ENCODE measurements at places on chromosomes 3 and 15.

GRCh38 chr3:89165636-89166263 lies 58.3 kb downstream of the EPHA3 start:
- DNase-seq: no peak

- DNase-seq: no peak
Observed at GRCh38 chr3:157746391-157746790, 243.2 kb upstream of the VEPH1 start.

DNA sequence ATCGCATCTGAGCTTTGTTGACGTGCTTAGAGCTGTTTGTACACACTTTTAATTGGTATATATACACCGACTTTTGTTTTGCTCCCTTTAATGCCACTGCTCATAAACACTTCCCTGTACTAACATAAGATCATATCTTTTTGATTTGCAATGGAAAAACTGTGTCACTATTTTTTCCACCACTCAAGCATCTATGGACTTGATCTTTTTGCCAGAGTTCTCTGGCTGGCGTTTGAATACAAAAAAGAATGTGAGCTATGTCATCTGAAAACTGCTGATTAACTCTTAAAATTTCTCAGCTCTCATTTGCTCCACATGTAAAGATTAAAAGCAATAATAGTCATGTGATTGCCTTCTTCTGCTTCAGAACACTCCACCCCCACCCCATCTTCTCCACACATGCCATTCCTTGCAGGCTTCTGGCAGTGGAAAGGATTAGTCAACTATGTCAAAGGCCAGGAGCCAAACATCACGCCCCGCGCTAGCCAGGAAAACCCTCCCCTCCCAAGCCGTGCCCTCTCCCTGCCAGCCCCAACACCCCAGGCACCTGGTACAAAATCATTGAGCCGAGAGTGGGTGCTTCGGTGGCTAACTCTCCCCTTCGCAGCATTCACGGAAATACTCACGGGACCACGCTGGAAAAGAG lies 123.4 kb upstream of the MEF2A start:
- DNase-seq: no peak

- no peak for DNase-seq
Observed at GRCh38 chr3:22922317-22922716, 280.8 kb upstream of the UBE2E2 start.

DNA sequence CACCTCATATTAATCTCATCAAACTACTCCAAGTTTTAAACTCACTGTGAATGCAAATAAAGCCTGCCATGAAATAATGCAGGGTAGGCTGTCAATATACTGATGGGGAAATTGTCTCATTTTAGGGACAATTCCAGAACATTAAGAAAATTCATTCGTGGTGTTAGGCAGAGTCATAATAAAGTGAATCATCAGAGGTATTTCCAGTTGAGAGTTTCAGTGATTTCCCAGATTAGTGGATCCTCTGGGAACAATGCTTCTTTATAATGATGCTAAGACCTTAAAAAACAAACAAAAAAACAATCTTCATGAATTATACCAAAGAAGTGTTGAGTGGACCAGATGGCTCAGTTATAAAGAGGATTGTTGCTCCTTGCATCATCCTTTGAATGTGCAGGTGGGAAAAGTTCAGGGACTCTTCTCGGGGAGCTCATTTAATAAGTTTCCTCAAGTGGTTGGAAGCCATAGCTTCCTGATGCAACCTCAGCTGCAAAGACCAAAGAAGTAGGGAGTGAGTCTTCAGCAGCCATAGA lies 360.9 kb upstream of the TRIM42 start:
- no peak for DNase-seq

GRCh38 chr15:73139744-73140553 lies 87.7 kb downstream of the NEO1 start:
- no peak for DNase-seq

DNA sequence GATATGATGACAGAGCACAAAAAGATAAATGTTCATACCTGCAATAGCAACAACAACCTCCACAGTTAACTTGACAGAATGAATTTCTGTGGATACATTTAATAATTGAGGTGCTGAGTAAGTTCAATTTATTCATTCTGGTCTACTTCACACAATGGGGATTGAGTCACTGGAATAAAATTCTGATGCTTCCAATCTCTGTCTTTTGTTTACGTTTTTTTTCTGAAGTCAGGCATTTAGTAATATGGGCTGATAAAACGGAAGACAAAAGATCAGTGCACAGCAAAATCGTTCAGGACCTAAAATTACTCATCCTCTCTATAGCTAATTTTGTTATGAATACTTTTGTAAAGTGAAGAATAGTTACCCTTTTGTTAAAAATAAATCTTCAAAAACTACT lies 565.9 kb upstream of the CCDC54 start:
- no peak for DNase-seq

DNA sequence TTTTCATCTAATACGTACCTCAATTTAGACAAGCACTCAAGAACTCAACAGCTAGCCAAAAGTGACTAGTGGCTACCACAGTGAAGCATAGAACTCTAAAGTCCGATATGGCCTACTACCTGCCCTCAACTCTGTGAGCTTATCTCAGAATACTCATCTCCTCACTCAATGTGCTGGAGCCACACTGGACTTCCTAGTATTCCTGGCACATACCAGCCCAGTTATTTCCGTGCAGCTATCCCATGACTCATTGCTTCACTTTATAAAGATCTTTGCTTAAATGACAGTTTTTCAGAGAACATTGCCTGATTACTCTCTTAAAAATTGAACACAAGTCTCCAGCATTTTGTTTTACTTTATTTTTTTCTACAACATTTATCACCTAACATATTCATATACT lies 524.7 kb downstream of the PYDC2 start:
- DNase-seq: no peak

- DNase-seq: no peak
Observed at GRCh38 chr3:18134386-18135059, 290.6 kb downstream of the SATB1 start.

- DNase-seq: no peak
Observed at GRCh38 chr3:43399034-43399433, 112.7 kb downstream of the SNRK start.

- DNase-seq: no peak
Observed at GRCh38 chr3:46019707-46020106, 7.6 kb downstream of the XCR1 start.

- DNase-seq: no peak
Observed at GRCh38 chr3:182789371-182789770, 3.9 kb upstream of the ATP11B start.

GRCh38 chr3:175187586-175187985 lies 328.5 kb downstream of the NAALADL2 start:
- DNase-seq: no peak

DNA sequence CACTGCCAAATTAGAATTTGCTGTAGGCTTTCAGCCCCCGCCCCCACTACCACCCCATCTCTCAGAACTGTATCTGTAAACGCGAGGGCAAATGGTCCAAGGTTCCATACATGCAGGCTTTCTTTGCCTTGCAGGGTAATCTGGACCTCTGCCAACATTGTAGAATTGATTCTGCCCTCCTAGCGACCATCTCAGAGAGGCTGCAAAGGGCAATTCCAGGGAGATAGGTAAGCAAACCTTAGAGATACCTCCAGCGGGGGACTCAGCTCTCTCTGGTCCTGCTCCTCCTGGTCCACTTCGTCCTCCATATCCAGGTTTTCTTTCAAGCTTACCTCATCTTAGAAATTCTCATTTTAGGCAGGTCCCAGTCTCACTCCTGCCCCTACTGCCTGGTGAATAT lies 64.4 kb downstream of the SLMAP start:
- DNase-seq: no peak

- DNase-seq: no peak
Observed at GRCh38 chr15:25596644-25597562, 158.1 kb upstream of the UBE3A start.

- no peak for DNase-seq
Observed at GRCh38 chr15:94383041-94383440, 151.7 kb downstream of the MCTP2 start.

DNA sequence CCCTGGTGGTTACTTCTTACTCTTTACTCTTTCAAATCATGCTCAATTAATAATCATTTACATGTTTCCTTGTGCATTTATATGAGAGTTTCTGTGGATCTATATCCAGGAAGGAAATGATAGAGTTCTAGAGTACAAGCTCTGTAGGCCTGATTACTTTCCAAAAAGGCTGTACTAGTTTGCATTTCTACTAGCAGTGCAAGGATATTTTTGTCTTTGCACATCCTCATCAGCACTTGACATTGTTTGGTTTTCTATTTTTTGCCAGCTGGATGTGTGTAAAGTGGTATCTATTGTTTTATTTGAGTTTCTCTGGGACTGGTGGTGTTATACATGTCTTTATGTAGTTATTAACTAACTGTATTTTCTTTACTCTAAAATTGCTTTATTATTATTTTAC lies 19.6 kb upstream of the SLC7A14 start:
- DNase-seq: no peak

DNA sequence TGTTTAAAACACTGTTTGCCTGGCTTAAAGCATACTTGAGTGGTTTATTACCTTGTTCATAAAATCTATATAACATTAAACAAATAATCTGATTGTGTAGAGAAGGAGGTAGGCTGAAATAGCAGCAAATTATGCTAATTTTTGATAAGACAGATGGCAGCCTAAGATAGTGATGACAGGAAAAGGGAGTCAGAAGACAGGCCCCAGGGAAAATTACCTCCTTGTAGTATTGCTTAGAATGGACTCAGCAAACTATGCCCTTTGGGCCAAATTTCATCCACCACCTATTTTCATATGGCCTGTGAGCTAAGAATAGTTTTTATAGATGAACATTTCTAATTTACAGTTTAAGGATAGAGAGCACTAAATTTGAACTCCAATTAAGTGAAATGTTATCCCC lies 37.8 kb downstream of the CHD2 start:
- DNase-seq: no peak

DNA sequence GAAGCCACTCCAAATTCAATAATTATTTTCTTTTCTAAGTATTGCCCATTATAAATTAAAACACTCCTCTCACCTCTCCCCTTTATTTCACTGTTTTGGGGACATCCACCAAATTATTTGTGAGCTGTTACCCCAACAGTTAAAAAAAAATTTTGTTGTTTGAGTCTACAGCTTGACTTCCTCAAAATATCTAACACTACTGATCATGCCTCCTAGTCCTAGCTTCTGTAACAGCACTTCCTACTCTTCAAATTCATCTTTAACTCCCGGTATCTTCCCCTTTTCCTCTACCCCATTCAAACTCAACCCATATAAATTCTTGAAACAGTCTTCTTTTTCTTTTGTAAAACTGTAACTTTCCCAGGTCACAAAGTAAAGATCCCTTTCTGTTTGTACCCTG lies 15.9 kb downstream of the PARL start:
- no peak for DNase-seq

DNA sequence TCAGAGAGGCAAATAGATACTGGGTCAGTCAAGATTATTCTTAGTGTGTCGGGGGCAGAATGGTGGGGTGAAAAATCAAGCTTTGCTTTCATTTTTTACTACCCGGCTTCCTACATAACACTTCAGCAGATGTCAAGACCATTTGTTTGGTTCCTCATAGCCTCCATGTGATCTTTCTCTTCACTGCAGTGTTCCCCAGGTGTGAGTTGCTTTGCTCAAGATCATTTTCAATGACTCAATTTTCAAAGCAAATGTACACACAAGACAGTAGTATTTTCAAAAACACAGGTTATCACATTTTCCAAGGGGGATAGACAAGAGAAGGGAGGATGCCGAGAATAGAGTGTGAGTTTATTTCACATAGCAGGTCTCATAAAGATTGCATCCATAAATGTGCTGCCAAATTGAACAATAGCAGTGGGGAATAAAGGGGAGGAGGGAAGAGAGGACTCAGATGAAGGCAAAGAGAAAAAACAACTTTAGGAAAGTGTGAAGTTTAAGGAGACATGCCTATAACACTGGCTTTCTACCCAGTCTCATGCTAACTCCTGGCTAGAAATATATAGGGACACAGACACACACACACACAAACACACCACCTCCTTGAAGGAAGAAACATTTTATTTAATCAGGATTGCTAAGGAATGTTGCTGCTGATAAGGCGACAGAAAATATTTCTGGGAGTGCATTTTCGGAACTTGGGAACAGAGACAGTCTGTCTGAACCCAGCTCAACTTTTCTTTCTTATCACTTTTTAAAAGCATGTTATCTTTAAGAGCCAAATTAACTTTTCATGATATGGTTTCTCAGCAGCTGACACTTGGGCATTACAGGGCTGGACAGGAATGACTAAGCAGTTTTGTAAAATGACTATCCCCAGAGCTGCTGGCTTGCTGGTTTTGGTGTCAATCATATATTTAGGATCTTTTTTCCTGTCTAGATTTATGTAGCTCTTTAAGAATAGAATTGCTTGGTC lies 402.4 kb downstream of the RBMS3 start:
- DNase-seq: no peak
